ENCODE measurements at places on chromosomes 1 and 21.

DNA sequence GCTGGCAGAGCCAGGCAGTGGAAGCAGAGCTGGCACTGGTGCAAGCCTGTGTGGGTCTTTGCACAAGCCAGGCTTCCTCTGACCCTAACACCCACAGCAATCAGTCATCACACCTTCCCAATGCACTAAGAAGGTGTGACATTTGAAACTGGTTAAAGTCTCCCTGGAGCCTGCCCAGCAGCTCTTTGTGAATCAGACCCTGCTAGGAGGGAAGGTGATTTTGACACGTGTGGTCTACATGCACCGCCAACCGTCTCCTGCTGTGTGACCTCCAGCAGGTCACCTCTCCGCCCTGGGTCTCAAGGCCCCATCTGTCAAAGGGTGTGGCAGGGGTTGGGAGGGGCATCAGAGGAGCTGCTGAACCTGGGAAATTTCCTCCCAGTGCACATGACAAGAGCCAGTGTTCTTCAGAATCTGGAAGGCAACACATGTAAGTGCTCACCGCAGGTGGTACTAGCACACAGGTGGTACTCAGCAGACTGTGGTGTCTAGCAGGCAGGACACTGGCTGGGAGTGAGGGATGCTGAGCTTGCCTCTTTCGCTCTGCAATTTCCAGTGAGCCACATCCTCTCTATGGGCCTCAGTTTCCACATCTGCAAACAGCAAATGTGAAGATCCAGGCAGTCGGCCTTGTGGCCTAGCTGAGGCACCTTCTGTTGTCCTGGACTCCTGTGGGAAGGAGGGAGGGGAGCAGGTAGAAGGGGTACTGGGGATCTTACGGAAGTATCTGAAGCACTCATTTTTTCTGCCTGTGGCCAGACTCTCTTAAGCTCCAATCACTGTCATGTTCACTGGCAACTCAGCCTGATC lies 123.2 kb downstream of the DMRTB1 start:
- peak; percentile 72 for DNase-seq

GRCh38 chr1:196152975-196153374 lies 455.3 kb downstream of the KCNT2 start:
- no peak for DNase-seq

- DNase-seq = no peak
These were observed 44.1 kb downstream of the ITSN1 start for GRCh38 chr21:33686386-33686785.

DNA sequence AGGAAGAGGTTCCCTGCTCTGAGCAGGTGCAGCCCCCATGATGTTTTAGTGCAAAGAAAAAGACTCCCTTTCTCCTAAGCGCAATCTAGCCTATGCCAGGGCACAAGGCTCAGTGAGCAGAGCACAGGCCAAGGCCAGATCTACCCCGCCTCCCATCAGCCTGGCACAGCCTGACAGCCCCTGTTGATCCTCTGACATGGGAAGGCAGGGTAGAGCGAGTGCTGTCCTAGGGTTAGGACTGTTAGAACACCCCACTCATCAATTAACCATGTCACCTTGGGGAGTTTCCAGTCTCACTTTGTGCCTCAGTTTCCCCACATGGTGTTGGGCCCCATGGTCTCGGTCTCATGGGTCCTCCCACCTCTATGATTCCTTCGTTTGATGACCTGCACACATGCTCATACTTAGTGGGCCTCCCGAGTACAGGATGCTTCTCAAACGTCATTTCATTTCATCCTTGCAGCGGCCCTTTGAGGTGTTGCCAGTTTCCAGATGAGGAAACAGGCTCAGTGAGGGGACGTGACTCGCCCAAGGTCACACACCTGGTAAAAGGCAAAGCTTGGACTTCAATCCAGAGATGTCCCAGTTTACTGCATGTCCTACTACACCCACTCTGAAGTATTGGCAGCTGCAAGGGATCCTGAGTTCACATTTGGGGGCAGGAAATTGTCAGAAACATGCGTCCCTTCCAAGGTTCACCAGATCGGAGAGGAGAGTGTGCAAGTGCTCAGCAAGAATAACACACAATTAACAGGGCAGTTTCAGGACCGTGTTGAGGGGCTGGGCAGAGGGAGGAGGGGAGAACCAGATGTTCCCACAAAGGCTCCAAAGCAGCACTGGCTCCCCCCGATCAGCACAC lies 213.3 kb downstream of the TRABD2B start:
- no peak for DNase-seq

- no peak for DNase-seq
These were observed 97.9 kb downstream of the DISP1 start for GRCh38 chr1:222912730-222913129.

DNA sequence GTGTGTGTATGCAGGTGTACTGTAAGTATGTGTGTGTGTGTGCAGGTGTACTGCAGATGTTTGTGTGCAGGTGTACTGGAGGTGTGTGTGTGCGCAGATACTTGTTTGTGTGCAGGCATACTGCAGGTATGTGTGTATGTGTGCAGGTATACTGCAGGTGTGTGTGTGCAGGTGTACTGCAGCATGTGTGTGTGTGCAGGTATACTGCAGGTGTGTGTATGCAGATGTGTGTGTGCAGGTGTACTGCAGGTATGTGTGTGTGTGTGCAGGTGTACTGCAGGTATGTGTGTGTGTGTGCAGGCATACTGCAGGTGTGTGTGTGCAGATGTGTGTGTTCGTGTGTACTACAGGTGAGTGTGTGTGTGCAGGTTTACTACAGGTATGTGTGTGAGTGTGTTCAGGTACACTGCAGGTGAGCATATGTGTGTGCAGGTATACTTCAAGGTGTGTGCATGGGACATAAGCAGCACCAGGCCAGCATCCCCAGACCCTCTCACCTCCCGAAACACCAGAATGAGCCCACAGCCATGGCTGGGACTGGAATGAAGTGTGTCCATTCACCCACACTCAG lies 97.5 kb downstream of the DMRTB1 start:
- no peak for DNase-seq

- DNase-seq = no peak
These were observed 144.6 kb downstream of the LRIG2 start for GRCh38 chr1:113217447-113218208.

DNA sequence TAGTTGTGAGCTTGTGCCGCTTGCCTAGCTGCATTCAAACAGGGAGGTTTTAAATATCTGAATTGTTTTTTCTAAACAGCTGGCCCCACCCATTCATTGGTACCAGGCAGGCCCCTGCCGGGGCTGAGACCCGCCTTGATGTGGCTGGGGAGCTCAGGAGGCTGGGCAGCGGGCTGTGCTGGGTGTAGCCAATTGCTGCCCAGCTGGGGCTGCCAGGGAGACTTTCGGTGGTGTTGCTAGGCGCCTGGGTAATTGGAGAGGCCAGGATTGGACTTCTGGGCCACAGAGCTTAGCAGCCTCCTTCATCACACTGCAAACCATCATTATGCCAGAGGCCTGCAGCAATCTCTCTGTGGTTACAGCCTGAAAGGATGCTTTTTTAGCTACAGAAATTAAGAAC lies 12.2 kb downstream of the RHBDL2 start:
- DNase-seq = peak; percentile 45

- no peak for DNase-seq
These were observed 60.4 kb upstream of the TNFSF4 start for GRCh38 chr1:173267453-173267945.

DNA sequence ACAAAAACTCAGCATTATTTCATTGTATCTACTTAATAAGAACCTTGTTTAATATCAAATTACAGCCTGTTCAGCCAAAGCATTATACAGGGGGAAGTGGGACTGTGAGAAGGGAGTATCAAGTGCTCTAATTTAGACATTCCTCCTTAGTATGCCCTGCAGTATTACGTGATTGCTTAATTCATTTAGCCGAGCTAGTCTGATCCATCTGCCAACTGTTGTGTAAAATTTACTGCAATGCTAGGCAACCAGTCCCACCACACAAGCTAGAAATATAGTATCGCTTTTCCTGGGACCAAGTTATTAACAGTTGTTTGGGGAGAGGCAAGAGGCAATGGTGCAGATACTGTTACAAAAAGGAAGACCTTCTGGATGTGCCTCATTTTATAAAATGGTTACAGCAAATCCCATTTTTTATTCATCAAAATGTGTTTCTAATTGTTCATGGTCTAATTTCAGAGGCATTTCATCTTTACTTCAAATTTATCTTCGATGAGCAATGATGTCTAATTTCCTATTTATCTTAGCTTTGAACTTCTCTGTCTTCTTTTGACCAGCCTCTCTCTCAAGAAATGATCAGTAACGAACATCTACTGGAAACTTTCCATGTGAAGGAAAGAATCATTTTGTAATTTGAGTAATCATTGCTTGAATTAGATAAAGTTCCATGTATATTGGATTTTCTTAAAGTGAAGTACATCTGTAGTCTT lies 283.3 kb downstream of the DUSP10 start:
- DNase-seq = no peak

- no peak for DNase-seq
These were observed 2.5 kb upstream of the ATF6 start for GRCh38 chr1:161763522-161764098.

DNA sequence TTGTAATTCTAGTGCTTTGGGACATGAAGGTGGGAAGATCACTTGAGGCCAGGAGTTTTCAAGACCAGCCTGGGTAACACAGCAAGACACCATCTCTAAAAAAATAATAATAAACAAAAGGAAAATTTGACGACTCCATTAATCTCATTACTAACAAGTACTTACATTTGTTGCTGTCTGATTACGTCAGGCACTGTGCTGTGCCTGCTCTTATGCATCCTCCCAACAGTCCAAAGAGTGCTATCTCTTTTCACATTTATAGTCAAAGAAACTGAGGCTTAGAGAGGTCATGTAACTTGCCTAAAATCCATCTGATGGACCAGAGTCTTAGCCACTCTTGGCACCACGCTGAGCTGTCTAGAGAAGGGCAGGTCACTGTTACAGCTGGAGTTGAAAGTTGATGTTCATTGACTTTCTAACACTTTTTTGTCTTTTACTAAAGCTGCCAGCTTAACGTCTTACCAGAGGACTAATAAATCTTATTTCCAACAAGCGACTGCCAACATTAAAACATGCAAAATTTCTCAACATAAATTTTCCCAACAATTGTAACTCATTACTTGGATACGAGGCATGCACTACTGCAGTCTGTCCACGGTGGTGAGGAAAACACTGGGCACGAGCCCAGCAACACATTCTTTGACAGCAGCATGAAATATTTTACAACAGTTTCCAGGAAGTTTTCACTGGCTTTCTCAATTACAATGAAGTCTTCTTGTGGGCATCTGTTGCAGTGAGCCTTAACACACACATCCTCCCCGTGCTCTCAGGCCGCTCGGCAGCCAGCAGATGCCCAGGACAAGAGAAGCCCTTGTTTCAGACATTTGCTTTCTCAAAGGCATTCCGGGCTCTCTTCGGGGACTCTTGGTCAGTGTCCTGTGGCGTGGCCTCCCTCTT lies 262.9 kb upstream of the PROX1 start:
- DNase-seq = no peak

- DNase-seq = no peak
These were observed 32.8 kb upstream of the IFFO2 start for GRCh38 chr1:18989176-18989799.

DNA sequence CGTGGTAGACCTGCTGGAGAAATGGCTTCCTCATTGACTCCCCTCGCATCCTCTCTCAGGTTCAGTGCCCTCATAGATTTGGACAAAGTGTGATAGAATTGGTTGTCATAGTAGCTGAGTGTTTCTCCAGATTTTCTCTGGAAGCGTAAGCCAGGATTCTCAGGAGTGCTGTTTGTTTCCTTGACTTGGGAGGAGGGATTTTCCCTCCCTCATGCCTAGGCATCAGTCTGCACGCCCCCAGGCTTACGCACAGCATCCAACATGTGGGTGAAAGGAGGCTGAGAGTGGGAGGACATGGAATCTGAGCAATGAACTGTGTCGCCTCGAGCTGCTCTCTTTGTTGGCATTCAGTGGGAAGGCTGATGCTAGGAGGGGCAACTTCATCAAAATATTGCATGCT lies 503.5 kb downstream of the LTN1 start:
- no peak for DNase-seq

DNA sequence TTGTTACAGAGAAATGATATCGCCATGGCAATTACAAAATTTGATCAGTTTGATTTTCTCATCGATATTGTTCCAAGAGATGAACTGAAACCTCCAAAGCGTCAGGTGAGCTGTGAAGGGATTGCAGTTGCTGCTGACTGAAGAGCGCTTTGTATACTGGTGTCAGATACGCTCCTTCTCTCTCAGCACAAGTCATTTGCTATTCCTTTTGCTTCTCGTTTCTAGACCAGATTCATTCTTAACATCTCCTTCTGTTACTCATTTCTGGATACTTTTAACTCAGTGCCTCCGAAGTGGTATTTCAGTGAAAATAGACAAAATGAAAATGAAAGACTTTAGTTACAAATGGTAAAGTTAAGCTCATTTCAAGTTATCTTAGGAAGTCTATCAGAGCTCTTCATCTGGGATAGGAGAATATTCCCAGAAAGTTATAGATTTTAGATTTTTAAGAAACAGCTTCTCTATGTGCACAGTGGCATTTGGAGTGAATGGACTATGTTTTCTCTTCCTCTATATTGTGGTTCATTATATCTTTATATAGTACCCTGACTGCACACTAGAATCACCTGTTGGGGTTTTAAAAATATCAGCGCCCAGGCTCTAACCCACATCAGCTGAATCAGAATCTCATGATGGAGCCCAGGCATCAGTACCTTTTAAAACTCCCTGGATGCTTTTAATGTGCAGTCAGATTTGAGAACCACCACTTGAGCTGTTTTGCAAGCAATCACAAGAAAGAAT lies 30.3 kb upstream of the KCNQ4 start:
- no peak for DNase-seq

- DNase-seq = no peak
These were observed 14.9 kb downstream of the UTP11 start for GRCh38 chr1:38027201-38028104.

DNA sequence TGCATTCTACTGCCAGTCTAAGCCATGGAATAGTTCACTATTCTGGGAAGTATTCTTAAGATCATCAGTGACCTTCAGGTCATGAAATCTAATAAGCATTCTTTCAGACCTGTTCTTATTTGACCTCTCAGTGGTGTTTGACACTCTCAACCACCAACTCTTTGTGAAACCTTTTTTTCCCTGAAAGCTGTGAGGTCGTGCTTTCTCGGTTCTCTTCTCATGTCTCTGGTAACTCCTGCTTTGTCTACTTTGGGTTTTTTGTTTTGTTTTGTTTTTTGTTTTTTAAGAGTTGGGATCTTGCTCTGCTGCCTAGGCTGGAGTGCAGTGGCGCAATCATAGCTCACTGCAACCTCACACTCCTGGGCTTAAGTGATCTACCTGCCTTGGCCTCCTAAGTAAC lies 56.3 kb downstream of the POU2F1 start:
- no peak for DNase-seq

DNA sequence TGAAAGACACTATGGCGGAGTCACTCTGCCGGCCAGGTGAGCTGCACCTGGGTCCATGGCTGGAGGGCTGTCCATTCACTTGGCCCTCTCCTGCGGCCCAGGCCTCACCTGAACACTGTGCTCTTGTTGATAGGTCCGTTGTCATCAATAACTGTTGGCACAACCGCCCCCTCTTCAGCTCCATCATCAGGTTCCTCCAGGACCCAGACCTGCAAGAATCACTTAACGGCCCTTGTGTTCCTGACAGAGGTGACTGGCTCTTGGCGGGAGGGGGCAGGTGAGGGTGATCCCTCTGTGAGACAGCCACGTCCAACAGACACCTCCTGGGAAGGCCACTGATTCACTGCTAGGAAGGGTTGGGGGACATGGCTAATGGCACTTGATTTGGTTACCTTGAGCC lies 54.9 kb downstream of the INAVA start:
- no peak for DNase-seq

GRCh38 chr1:109759513-109760334 lies 4.0 kb downstream of the EPS8L3 start:
- DNase-seq = no peak

Data from NCI-H146 (cell line).